ENCODE measurements at places on chromosomes 16 and 17.

- DNase-seq = no peak
These were observed 2.3 kb upstream of the NCBP3 start for GRCh38 chr17:3848229-3848835.

- no peak for DNase-seq
These were observed 220.0 kb downstream of the NTN1 start for GRCh38 chr17:9241371-9241712.

DNA sequence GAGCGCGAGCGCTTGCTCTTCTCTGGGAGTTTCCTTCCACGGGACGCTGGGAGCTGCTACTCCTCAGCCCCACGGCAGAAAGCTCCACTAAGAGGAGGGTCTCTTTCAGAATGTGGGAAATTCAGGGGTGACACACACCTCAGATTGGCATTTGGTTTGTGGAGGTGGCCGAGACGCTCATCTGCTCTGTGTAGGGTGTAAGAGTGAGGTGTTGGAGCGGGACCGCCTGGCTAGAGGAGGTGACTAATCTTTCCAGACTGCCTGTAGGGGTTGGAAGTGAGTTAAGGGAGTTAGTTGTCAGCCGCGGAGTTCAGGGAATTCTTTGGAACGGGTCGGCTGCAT is 735 bp downstream of the PSMD11 start:
- peak; percentile 59 for DNase-seq

DNA sequence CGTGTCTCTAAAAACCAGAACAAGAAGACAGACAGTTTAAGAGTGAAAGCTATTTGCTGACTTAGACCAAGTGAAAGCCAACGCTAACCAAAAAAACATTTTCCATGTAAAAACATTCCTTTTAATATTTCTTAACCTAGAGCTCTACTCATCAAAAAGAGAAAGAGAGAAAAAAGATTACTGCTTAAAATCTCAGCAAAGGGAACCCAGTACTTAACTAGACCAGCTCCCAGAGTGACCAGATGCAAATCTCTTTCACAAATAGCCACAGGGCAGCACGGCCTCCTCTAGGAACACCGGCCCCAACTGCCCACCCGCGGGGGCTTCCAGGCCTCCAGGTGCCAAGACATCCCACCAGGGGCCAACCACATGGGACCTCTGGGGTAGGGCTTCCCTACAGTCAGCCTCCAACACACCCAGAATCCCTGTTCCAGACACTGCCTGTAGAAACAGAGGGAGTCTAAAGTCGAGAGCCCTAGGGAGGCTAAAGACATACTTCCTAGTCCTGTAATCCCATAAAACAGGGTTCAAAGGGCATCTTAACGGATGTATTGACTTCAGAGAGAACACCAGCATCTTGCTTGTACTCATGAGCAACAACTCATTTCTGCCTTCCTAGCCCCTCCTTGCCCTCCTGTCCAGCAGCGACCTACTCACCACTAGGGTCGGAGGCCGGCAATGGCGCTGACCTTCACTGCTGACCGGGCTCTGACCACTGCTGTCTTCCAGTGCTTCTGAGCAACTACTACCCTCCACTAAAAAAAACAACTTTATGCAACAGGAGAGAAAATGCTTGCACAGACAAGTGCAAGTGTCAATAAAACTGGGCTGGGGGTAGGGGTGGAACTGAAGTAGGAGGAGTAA is 21.3 kb downstream of the ZCCHC14 start:
- peak; percentile 49 for DNase-seq

All from Caco-2 (cell line).